ENCODE measurements at places on chromosomes 5 and 9. TPM values are rescaled to one million over a fixed set of nuclear protein-coding genes. Genes with fewer than 3 reads are reported as not detected.

The HNRNPH1 gene
- total RNA-seq = 275 TPM

The CTXN3 gene
- not detected for total RNA-seq

The FBN2 gene
- 1.7 TPM for total RNA-seq

The PTGES2 gene
- 68.0 TPM for total RNA-seq

The FBP2 gene
- not detected for total RNA-seq

The TAF11L8 gene
- total RNA-seq = not detected

The SURF4 gene
- total RNA-seq = 222 TPM

The FOXD4L5 gene
- not detected for total RNA-seq

The PCDHB3 gene
- 0.47 TPM for total RNA-seq

The POU5F2 gene
- 0.15 TPM for total RNA-seq

The SHOC1 gene
- not detected for total RNA-seq

The STK10 gene
- total RNA-seq = 43.8 TPM

The FLT4 gene
- total RNA-seq = 51.0 TPM

The NUTM2F gene
- not detected for total RNA-seq

The SMIM33 gene
- total RNA-seq = not detected

The PLGRKT gene
- 33.6 TPM for total RNA-seq

The NAA35 gene
- total RNA-seq = 14.3 TPM

The GADD45G gene
- total RNA-seq = 0.33 TPM

The FGF18 gene
- total RNA-seq = not detected

The LRRC70 gene
- total RNA-seq = 19.9 TPM

The UGT3A2 gene
- not detected for total RNA-seq

The ARAP3 gene
- total RNA-seq = 37.1 TPM

The COMMD10 gene
- total RNA-seq = 38.2 TPM

The NR6A1 gene
- 0.54 TPM for total RNA-seq

The SLCO6A1 gene
- not detected for total RNA-seq

The PDZD2 gene
- total RNA-seq = 4.5 TPM

The PCDHGA12 gene
- total RNA-seq = 4.7 TPM

The ATOSB gene
- total RNA-seq = 43.8 TPM

The C1QTNF2 gene
- 0.20 TPM for total RNA-seq

The STPG3 gene
- total RNA-seq = not detected

The SLC27A6 gene
- not detected for total RNA-seq

The CORO2A gene
- 0.84 TPM for total RNA-seq

The DOK3 gene
- 3.2 TPM for total RNA-seq

The SOHLH1 gene
- total RNA-seq = not detected

The CDC20B gene
- not detected for total RNA-seq

The OR1J2 gene
- total RNA-seq = not detected

The MLANA gene
- total RNA-seq = not detected

The AK1 gene
- 101 TPM for total RNA-seq

The PCDHB13 gene
- total RNA-seq = 0.30 TPM

The DDX4 gene
- total RNA-seq = not detected

The RXRA gene
- 22.4 TPM for total RNA-seq

The BSPRY gene
- total RNA-seq = not detected

The NDUFS6 gene
- total RNA-seq = 70.3 TPM

The ZDHHC11B gene
- total RNA-seq = not detected

The PBX3 gene
- total RNA-seq = 19.5 TPM

The KCNT1 gene
- total RNA-seq = not detected
